ENCODE measurements at places on chromosomes 2 and 18. TPM values are rescaled to one million over a fixed set of nuclear protein-coding genes. Genes with fewer than 3 reads are reported as not detected.

Gene RMC1
- total RNA-seq, result 17.6 TPM

- DNase-seq, result peak; percentile 57
- H3K36me3 ChIP-seq, result no peaks in the 10 kb centered on the region
- H3K27ac ChIP-seq, result no peak overlapping the region
- H3K4me3 ChIP-seq, result no peak overlapping the region
- peaks cover 6% of the 10 kb centered on the region for H3K4me1 ChIP-seq
These were observed 59.2 kb downstream of the TWIST2 start for GRCh38 chr2:238906936-238907716.

DNA sequence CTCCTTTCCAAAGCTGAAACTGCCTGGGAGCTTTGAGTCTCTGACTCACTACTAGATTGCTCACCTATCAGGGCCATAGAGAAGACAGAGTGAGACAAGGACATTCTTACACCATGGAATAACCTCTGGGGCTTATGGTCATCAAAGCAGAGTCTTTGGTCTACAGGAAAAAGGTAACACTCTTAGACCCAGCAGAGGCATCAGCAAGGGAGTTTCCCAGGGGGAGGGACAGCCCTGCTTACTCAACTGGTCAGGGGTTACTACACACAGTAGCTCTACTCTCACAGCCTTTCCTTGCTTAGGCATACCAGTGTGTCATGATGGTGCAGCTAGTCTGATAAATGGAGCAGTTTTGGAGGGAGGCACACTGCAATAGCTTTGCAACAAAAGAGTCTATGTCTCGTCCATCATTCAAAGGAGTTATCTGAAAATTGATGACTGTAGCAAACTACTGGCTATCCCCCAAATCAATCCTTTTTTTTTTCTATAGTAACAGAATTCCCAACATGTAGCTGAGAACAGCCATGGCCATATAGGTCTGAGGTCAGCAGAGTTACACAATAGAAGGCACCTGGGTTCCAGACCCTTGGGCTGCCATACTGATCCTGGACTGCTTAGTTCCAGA is 22.4 kb upstream of the CD28 start:
- DNase-seq, result no peak
- no peak overlapping the region for H3K4me3 ChIP-seq
- H3K27ac ChIP-seq, result peak overlapping the region; percentile 76
- peaks cover 27% of the 10 kb centered on the region for H3K4me1 ChIP-seq
- no peaks in the 10 kb centered on the region for H3K27me3 ChIP-seq
- H3K36me3 ChIP-seq, result no peaks in the 10 kb centered on the region

GRCh38 chr18:76903386-76903785 is 81.0 kb downstream of the ZNF236 start:
- DNase-seq, result no peak
- H3K4me3 ChIP-seq, result no peak overlapping the region

GRCh38 chr2:109674894-109675534 is 60.9 kb downstream of the SOWAHC start:
- DNase-seq, result no peak
- H3K27ac ChIP-seq, result no peak overlapping the region
- H3K36me3 ChIP-seq, result no peaks in the 10 kb centered on the region
- H3K27me3 ChIP-seq, result no peaks in the 10 kb centered on the region

Gene CXCR1
- not detected for total RNA-seq

Gene IL18R1
- 1.3 TPM for total RNA-seq

Measured in sigmoid colon (tissue), 7 donors.